ENCODE measurements at places on chromosomes 1 and 21.

GRCh38 chr1:231387770-231388669, 34.1 kb downstream of the EGLN1 start:
- no peak for DNase-seq

DNA sequence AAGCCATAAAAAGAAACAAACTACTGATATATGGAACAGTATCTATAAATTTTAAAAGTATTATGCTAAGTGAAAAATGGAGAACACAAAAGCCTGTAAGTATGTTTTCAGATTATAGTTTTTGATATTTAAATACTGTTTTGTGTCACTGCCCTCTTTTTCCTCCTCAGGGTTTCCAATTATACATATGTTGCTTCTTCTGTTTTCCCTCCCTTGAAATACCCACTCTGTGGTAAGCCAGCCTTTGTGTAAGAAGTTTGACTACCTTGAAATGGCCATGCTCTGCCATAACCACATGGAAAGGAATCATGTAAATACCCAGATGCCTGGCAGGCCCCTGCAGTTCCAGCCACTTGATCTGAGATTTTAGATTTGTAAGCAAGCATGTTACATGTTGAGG, 248.3 kb downstream of the AKT3 start:
- DNase-seq: no peak

DNA sequence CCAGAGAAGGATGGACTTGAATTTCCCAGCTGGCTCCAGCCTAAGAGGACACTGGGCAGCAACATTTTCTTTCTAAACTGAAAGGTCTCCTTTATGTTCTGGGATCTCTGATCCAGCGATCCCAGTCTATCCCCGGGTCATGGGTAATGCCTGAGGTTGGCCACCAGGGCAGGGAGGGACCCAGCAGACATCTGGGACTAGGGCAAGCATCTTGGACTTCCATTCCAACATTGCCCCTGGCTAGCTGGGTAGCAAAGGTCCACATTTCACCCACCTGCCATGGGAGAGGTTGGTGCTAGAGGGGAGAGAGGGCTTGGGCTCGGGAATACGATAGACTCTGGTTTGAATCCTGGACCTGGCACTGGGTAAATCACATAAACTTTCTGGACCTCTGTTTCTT, 84.6 kb downstream of the LRRN2 start:
- DNase-seq: no peak

GRCh38 chr1:53475664-53476063, 16.5 kb downstream of the DMRTB1 start:
- DNase-seq: no peak

- no peak for DNase-seq
Observed at GRCh38 chr1:53132176-53132575, 10.3 kb downstream of the SLC1A7 start.

Data from stimulated activated CD4-positive, alpha-beta T cell treated with anti-CD3 and anti-CD28 coated beads, TNF-alpha, amount 100 ng/mL, for 48 hours (primary cell).